ENCODE measurements at places on chromosomes 4 and X.

GRCh38 chr4:78480286-78480685 lies 71.3 kb upstream of the ANXA3 start:
- no peak for DNase-seq

- no peak for DNase-seq
Observed at GRCh38 chr4:59994118-59994517, 1206.0 kb upstream of the ADGRL3 start.

GRCh38 chrX:43087830-43088229 lies 309.9 kb upstream of the PPP1R2C start:
- DNase-seq = no peak

GRCh38 chr4:126761947-126762662 lies 870.7 kb upstream of the INTU start:
- no peak for DNase-seq

DNA sequence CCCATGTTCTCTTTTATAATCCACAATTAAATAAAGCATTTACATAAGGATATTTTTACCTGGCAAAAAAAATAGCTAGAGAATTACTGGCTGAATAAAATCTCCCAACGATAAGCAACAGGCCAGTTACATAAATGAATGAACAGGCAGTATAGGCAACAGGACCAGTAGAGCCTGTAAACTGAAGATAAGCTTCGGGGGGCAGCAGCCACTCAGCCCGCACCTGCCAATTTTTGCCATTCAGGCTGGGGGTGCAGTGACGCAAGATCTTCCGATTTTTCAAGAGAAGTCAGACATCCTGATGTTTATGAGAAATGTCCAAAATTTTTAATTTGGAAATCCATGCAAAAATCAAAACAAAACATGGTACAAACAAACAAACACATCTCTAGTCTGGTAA lies 49.0 kb upstream of the CDKN2AIP start:
- no peak for DNase-seq

- DNase-seq = no peak
Observed at GRCh38 chr4:124203613-124204238, 508.8 kb downstream of the ANKRD50 start.

DNA sequence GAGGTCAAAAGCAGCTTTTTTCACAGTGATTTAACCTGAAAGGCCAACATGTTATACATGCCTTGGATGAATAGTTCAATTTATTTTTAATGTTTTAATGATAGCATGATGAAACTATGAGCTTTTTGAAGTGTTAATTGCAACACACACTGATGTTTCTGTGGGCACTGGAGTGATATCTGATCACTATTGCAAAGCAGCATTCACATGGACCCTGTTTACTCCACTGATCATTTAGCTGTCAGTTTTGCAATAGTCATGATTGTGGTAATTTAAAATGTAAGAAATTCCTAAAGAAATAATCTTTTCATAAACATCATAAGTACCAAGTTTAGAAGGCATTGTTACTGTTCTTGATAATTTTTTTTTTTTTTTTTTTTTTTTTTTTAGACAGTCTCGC lies 74.1 kb downstream of the ARSJ start:
- DNase-seq = no peak

DNA sequence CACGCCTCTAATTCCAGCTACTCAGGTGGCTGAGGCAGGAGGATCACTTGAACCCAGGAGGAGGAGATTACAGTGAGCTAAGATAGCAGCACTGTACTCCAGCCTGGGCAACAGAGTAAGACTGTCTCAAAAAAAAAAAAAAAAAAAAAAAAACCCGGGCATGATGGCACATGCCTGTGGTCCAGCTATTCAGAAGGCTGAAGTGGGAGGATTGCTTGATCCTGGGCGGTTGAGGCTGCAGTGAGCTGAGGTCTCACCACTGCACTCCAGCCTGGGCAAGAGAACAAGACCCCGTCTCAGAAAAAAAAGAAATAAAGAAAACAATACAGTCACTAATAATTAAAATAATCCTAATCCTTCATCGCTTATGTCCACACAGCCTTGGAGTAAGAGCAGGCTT lies 68.1 kb downstream of the APBB2 start:
- no peak for DNase-seq

All from naive thymus-derived CD8-positive, alpha-beta T cell (primary cell).